Germinal center (tissue), 1 donor: ENCODE measurements at places on chromosomes 2 and 18.

DNA sequence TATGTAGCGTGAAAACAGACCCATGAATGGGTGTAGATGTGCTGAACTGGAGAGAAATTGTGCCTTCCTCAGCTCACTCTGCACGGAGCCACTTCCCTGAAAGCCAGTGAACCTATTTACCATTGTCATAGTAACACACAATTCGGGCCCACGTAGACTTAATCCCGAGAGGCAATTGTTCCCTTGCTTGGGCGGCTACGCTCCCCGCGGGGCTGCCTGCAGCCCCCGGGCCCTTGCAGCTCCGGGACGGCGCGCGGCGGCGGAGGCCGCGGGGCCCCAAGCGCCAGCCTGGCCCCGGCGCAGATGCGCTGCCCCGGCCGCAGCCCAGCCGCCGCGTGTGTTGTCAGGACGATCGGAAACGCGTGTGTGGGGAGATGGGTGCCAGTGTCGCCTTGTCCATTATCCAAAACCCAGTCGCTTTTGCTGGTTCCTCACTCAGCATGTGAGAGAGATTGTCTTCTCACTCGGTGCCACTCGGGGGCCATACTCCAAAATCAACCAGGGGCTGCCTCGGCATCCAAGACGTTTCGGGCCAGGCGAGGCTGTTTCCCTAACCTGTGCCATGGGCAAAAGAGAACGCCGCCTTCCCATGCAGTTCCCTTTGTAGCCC, 17.9 kb upstream of the LRRTM1 start:
- DNase-seq: no peak

- DNase-seq: no peak
Observed at GRCh38 chr2:228725031-228725430, 543.5 kb upstream of the SPHKAP start.

GRCh38 chr2:142285480-142285879, 154.7 kb upstream of the LRP1B start:
- DNase-seq: no peak

DNA sequence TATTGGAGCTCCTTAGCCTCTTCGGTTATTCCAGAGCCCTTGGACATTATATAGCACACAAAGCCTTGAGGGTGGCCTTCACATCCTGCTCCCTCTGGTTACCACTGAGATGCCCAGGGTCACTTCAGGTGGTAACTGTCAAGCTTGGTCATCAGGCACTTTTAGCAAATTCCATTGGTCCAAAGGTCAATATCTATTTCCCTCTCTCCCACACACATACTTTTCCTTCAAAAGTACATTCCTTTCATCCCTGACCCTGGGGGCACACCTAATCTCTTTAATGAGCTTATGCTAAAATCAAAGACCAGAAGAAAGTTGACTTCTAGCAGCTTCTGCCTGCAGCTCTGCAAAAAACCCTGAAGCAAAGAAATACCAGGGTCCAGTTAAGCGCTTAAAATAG, 172.0 kb upstream of the NRP2 start:
- no peak for DNase-seq

GRCh38 chr2:136062066-136062837, 55.7 kb downstream of the CXCR4 start:
- no peak for DNase-seq

- DNase-seq: no peak
Observed at GRCh38 chr2:122266636-122267035, 511.2 kb downstream of the TSN start.

DNA sequence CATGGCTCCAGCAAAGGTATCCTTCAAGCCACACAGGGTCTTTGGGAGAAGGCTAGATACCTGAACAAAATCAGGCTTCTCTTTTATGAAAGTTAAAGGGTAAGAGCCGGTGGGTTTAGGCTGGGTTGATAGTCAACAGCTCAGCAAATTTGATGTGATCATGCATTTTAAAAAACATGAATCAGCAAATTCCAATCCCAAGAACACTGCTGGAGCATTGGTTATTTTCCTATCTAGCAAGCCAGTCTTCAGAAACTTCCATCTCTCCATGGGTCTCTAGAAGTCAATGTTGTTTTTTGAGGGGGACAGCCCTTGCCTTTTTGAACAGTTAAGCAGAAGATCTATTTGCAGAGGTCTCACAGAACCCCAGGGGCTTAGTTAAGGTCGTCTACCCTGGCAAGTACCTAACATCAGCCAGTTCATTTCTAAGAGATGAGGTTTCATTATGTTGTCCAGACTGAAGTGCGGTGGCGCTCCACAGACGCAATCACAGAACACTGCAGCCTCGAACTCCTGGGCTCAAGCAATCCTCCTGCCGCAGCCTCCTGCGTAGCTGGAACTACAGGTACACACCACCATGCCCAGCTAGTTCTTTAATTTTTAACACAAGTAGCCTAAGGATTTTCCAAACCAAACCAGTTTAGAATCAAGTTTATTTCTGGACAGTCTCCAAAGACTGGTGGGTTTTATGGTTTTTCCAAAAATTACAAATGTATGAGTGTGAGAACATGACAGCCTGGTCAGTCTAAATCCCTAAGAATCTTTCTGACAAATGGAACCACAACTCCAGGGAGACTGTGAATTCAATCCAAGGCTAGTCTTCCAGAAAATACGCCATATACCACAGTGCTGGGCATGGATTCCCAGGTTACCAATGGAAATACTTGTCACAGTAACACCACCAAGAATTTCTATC, 4.1 kb upstream of the ZCCHC2 start:
- DNase-seq: no peak

- DNase-seq: no peak
Observed at GRCh38 chr18:59096098-59096789, 43.4 kb upstream of the SEC11C start.

DNA sequence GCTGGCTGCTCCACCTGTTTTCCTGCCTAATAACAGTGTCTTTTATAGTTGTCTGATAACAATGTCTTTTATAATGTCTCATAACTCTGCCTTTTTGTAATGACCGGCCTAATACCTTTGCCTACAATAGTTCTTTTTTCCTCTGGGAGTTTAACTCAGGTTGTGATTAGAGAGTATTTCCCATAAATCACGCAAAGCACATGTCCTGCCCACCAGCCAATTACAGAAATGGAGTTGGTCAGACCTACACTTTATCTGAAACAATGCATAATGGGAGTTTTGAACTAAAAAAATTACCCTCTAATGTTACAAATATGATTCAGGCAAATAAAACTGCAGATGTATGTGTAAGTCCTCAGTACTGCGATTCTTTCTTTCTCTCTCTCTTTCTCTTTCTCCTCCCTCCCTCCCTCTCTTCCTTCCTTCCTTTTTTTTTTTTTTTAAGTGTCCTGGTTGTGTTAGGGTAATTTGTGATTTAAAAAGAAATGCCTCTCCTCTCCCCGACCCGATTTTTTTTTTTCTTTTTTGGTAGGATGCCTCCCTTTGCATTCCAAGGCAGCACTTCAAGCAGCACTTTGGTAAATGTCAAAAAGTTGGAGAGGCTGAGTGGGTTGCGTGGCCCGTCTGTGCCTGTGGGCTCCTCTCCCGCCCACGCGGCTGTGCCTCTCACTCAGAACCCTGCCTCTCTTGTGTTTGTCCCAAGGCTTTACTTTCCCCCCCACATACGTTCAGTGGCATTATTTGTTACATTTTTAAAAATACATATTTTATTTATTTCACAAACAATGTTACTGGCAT, 147.3 kb downstream of the AGAP1 start:
- no peak for DNase-seq

DNA sequence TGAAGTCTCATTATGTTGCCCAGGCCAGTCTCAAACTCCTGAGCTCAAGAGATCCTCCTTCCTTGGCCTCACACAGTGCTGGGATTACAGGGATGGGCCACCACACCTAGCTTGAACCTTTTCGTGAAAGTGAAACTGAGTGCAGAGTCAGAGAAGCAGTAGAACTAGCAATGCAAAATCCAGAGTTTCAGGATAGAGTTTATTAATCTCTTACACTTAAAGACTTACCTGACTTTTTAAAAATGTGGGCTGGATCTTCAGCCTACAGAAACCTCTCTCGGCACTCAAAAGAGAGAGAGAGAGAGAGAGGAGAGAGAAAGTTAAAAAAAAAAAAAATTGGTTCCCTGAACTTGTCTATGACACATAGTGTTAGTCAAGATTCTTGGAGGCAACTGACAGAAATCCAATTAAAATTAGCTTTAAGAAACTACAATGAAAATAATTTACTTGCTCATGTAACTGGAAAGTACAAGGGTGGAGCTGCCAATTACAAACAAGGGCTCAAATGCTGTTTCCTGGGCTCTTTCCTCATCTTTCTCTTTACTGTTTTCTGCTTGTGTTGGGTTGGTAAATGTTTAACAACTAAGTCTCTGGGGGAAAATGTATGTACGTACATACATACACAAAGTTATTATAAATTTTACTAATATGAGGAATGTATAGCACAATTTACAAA, 98.1 kb upstream of the CERS6 start:
- no peak for DNase-seq

GRCh38 chr2:208064220-208064961, 39.1 kb upstream of the PLEKHM3 start:
- DNase-seq: no peak

DNA sequence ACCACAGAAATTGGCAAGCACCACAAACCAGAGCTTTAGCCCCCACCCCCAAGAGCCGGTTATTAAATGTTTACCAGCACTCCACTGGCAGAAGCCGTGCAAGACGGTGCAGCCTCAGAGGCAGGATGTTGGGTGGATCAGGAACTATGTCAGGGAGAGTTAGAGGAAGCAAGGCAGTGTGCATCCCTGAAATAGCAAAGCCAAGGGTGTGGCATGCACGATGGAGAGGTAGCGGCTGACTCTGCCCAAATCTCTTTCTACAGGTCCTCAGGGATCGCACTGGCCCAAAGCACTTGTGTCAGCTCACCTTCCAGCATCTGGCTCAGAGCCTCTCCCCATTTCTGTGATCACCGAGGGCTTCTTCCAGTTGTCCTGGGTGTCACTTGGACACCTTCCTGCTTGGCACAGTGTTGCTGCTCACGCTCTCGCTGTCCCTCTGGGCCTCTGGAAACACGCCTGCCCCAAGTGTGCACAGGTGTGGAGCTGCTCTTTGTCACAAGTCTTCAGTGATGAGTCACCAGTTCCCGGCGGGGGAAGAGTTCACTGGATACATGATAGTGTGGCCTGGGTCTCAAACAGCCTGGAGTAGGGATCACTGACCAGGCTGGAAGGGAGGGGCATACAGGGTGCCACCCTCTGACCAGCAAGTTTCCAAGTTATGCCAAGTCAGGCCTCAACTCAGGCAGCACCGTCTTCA, 17.3 kb upstream of the B3GNT7 start:
- DNase-seq: no peak

- DNase-seq: no peak
Observed at GRCh38 chr2:180790891-180791290, 189.5 kb upstream of the UBE2E3 start.

GRCh38 chr2:3283206-3283605, 94.4 kb downstream of the EIPR1 start:
- no peak for DNase-seq

DNA sequence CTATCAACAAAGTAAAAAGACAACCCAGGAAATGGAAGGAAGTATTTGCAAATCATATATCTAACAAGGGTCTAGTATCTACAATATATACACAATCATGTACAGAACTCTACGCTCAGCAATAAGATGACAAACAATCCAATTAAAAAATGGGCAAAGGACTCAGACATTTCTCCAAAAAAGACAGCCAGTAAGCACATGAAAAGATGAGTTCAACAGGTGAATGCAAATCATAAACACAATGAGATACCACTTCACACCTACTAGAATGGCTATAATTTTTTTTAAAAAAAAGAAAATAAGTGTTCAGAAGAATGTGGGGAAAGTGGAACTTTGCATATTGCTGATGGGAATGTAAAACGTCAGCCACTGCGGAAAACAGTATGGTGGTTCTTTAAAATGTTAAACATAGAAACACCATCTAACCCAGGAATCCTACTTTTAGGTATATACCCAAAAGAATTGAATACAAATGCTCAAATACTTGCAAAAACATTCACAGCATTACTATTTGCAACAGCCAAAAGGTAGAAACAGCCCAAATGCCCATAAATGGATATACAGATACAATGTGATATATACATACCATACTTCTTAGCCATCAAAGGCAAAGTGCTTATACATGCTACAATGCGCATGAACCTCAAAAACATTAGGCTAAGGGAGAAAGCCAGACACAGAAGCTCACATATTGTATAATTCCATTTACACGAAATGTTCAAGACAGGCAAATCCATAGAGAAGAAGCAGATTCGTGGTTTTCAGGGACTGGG, 121.2 kb downstream of the CABYR start:
- DNase-seq: no peak

- no peak for DNase-seq
Observed at GRCh38 chr2:56239437-56239836, 55.6 kb downstream of the CCDC85A start.

DNA sequence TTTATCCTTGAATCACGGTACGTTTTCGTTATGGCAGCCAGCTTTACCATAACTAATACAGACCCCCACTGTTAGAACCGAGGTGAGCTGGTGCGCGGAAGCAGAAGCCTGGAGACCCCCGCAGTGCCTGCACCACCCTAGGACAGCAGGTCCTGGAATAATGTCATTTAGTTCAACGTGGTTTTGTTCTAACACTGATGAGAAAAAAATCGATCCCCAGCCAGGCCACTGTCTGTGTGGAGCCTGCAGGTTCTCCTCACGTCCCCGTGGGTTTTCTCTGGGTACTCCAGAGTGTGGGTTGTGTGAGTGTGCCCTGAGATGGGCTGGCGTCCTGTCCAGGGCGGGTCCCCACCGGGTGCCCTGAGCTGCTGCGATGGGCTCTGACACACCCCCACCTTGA, 69.9 kb upstream of the ST3GAL5 start:
- DNase-seq: no peak

GRCh38 chr2:151869291-151869690, 41.1 kb upstream of the ARL5A start:
- DNase-seq: no peak

DNA sequence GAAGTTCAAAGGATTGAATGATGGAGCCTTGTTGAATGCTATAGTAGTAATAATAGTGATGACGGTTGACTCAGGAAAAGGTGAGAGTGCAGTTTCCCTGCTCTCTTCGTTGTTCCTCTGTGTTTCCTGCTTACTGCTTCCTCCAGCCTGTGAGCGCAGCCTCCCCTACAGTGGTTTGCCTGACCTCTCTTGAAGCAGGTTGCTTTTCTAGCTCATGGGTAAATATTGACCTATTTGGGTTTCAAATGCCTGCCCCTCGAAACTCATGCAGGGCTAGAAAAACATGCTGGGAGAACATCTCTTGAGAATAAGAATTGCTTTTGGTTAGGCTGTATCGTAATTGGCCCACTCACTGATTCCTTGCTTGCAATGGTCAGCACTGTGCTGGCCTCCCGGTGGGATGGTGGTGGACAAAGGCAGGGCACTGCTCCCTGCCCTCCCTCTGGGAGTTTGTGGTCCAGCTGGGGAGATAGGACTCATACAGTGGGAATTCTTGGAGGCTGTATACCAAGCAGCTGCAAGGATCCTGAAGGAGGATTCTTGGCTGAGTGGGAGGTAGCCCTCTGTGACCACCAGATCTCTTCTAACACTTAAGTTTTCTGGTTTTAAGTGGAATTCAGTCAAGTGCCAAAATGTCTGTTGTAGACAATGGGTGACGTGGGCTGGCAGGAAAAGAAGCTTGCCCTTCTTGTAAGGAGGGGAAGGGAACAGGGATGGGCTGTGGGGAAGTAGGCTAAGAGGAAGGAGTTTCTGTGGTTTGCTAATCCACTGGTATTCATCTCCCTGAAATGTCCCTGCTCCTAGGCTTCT, 5.4 kb upstream of the RNF181 start:
- DNase-seq: no peak
